ENCODE measurements at places on chromosomes 13 and 19.

GRCh38 chr13:41049480-41050440 lies 11.5 kb upstream of the WBP4 start:
- no peak for DNase-seq

DNA sequence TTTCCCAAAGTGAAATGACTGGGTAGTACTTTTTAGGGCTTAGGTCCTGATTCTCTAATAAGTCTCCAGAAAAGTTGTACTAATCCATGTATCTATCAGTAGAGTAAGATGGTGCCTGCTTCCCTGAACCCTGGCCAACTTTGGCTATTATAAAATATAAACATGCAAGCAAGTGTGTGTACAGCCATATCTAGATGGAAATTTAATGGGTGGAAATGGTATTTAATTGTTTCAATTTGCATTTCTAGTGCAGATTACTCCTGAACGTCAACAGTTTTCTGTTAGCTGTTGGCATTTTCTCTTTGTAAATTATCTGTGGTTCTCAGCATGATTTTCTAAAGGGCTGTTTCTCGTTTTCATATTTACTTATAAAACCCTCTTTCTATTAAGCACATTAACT lies 187.1 kb upstream of the RNF113B start:
- DNase-seq = no peak

DNA sequence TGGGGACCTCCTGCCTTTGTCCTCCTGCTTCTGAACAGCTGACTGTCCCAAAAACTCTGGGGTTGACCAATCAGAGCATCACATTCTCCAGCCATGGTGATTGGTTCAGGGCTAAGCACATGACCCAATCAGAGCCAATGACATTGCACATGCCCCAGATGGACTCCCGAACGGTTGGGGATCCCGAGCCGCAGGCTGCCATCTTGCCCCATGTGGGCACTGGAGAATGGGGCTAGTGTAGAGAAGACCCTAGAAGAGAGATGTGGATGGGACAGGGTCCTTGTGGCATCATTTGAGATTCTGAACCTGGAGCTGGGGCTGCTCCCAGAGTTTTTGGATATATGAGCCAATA lies 31.3 kb upstream of the PEPD start:
- no peak for DNase-seq

GRCh38 chr13:75512253-75512652 lies 25.4 kb downstream of the COMMD6 start:
- no peak for DNase-seq

DNA sequence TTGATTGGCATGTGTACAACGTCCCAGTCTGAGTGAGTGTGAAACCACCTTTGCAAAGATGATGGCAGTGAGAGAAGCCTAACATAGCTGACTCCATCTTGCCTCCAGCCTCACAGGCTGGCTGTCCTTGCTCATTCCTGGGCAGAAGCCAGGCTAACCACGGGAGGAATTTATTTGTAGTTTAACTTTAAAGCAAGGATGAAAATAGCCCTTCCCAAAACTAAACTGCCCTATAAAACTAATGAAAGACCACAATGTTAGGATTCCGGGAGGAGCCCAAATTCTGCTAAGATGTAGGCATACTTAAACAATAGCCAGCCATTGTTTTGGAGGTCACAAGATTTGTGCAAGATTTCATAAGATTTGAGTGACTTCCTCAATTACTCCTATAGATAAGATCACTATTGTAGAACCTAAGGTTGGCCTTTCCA lies 96.6 kb upstream of the LSM14A start:
- DNase-seq = no peak
